Dermis microvascular lymphatic vessel endothelial cell (primary cell): ENCODE measurements at places on chromosomes 1 and 21.

DNA sequence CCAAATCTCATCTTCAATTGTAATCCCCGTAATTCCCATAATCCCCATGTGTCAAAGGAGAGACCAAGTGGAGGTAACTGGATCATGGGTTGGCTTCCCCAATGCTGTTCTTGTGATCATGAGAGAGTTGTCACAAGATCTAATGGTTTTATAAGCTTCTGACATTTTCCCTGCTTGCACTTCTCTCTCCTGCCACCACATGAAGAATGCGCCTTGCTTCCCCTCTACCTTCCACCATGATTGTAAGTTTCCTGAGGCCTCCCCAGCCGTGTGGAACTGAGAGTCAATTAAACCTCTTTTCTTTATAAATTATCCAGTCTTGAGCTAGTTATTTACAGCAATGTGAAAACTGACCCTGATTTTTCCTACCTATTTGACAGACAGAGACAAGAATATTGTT lies 162.5 kb upstream of the SYT6 start:
- no peak for DNase-seq

DNA sequence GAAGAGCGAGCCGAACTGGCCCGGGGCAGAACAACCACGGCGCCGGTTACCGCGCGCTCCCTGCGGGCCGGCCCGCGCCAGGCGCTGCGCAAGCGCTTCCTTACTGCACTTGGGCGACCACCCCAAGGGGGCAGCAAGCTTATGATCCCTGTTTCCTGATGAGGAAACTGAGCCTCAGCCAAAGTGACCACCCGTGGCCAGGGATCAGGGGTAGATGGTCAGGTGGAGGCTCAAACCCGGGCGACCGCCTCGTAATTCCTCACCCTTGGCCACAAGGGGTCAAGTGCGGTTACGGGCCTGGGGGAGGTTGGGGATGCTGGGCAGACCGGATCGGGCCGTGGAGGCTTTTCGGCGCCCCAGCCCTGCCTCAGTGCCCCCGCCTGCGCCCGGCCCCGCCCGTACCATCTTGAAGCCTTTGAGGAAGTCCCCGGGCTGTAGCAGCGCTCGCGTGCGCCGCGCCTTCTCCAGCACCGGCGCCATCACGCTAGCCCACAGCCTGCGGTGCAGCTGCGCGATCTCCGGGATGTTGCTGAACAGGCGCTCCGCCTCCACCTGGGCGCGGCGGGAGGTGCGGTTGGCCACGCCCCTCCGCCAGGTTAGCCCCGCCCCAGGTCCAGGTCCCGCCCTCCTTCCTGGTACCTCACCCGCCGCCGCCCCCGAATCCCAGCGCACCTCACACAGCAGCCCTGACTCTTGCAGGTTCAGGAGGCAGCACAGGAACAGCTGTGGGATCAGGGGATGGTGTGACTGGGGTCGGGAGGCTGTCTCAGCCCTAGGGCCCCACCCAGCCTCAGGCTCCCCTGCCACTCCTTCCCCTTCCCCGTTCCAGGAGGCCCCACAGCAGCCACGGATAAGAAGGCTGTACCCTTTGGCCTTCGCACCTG lies 5.4 kb upstream of the TNFRSF25 start:
- no peak for DNase-seq

- DNase-seq = no peak
These were observed 169.4 kb downstream of the GABPA start for GRCh38 chr21:25904044-25904695.

DNA sequence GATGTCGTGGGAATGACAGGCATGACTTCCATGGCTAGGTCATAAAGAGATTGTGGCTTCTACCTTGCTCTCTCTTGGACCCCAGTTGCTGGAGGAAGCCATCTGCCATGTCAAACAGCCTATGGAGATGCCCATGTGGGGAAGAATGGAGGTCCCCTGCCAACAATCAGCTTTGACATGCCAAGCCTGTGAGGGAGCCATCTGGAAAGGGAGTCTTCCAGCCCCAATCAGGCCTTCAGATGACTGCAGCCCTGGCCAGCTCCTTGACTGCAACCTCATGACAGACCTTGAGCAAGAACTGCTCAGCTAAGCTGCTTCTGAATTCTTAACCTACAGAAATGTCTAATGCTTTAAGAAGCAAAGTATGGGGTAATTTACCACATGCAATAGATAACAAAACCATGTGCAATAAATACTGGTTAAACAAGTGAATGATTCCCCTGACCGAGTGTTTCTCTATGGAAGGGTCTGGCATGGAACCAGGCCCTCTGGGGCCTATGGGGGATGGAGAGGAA lies 187.1 kb downstream of the HIVEP3 start:
- no peak for DNase-seq

DNA sequence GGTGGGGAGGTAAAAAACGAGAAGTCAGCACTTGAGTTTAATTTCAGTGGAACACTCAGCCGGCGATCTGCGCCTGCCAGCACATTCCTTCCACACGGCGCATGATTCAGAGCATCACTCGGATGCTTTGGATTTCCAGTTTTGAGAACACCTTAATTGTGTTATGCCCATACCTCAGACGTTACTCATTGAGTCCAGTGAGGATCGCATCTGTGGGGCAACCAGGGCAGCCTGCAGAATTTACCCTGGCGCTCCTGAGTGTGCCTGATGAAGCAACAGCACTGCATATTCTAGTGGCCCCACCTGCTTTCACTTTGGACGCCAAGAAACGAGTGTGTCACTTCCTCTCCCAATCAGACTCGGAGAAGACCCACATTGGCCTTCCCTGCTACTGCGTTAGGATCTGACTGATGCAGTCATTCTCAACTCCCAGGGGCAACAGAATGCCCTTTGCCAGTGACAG lies 19.9 kb downstream of the FAM89A start:
- peak; percentile 20 for DNase-seq

DNA sequence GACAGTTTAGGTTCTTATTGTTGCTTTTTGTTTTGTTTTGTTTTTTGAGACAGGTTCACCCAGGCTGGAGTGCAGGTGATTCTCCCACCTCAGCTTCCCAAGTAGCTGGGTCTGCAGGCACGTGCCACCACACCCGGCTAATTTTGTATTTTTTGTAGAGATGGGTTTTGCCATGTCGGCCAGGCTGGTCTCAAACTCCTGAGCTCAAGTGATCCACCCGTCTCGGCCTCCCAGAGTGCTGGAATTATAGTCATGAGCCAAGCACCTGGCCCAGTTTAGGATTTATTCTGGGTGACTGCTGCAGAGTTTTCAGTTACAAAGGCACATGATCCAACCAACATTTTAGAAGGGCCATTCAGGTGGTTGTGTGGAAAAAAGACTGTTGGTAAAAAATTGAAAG lies 102.0 kb downstream of the SPAG17 start:
- DNase-seq = no peak

DNA sequence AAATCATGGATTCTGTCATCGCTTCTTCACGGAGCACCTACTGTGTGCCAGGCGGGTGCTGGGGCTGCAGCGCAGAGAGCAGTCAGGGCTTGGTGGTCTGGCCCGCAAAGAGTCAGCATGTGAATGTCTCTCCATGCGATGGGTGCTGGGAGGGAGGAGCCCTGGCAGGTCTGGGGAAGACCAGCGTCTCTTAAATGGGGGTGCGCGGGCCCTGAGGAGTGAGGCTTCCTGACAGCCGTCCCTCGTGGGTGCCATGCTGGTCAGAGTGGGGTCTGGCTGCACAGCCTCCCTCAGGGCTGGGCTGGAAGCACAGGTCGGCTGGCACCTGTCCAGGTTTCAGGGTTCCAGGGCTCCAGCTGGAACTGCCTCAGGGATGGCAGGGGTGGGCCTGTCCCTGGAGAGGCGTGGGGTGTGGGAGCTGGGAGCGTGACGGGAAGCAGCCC lies 18.5 kb downstream of the TP73 start:
- no peak for DNase-seq

- no peak for DNase-seq
These were observed 2.4 kb downstream of the PAQR7 start for GRCh38 chr1:25873120-25873519.

DNA sequence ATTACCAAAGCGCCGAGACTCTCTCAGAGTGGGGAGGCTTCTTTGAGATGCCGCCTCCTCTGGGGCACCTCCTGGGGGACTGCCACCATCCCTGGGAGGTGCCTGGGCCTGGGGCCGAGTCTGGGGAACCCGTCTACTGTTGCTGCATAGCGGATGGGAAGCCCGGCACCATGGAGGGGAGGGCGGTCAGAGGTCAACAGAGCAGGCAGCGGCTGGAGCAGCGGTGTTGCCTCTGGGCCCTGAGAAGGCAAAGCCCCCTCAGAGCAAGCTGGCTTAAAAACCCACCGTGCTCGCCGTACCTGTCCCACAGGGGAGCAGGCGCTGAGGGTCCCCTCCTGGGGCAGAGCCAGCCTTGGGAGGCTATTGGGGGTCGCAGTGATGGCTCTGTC lies 62.0 kb downstream of the ARHGEF16 start:
- DNase-seq = no peak

- no peak for DNase-seq
These were observed 16.4 kb downstream of the CD2 start for GRCh38 chr1:116770625-116771024.

DNA sequence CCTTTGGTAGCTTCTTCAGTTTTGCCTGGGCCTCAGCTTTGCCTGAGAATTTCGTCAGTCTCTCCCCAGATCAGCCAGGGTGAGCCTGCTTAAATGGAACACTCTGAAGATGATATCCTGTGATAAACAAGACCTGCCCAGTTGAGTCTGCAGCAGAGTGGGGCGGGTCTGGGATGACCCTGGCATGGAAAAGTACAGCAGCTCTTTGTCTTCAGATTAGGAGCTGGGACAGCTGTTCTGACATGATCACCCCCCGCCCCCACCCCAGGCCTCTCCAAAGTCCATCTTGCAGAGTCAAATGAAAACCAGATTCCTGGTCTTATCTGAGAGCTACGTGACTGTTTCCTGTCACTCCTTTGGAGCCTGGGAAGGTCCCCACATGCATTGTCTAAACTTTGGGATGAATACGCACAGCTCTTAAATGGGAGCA lies 2.2 kb upstream of the TMEM51 start:
- DNase-seq = no peak

- DNase-seq = no peak
These were observed 13.9 kb downstream of the PUM1 start for GRCh38 chr1:31051611-31052010.

- DNase-seq = no peak
These were observed 50.7 kb downstream of the IRF2BP2 start for GRCh38 chr1:234559152-234559901.

GRCh38 chr1:7097938-7098592 lies 312.8 kb downstream of the CAMTA1 start:
- no peak for DNase-seq

GRCh38 chr1:226132728-226133503 lies 53.6 kb downstream of the ACBD3 start:
- DNase-seq = no peak

- DNase-seq = no peak
These were observed 19.7 kb downstream of the ARHGEF11 start for GRCh38 chr1:157025856-157026255.

DNA sequence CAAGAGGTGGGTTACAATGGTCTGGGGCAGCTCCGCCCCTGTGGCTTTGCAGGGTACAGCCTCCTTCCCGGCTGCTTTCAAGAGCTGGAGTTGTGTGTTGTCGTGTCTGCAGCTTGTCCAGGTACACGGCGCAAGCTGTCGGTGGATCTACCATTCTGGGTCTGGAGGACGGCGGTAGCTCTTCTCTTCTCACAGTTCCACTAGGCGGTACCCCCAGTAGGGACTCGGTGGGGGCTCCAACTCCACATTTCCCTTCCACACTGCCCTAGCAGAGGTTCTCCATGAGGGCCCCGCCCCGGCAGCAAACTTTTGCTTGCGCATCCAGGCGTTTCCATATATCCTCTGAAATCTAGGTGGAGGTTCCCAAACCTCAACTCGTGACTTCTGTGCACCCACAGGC lies 12.3 kb upstream of the CDCP2 start:
- no peak for DNase-seq

- DNase-seq = no peak
These were observed 53.6 kb upstream of the RUNX1 start for GRCh38 chr21:35102488-35103371.

GRCh38 chr1:192268468-192269052 lies 48.2 kb upstream of the RGS21 start:
- no peak for DNase-seq

DNA sequence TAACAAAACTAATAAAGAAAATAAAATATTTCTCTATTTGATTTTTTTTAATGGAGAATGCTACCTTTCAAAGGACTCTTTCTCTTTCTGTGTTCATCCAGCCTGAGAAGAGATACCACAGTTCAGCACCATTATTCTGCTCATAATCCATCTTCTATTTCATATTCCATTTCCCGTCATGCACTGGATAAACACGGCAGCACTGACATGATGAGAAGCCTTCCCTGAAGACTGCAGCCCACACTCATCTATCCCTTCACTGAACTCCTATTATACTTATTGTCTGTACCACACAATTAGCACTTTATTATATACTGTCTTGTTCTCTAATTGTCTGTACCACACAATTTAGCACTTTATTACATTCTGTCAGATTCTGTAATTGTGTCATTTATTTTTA lies 10.7 kb upstream of the NPL start:
- no peak for DNase-seq

GRCh38 chr21:29350246-29350779 lies 51.6 kb downstream of the BACH1 start:
- no peak for DNase-seq

DNA sequence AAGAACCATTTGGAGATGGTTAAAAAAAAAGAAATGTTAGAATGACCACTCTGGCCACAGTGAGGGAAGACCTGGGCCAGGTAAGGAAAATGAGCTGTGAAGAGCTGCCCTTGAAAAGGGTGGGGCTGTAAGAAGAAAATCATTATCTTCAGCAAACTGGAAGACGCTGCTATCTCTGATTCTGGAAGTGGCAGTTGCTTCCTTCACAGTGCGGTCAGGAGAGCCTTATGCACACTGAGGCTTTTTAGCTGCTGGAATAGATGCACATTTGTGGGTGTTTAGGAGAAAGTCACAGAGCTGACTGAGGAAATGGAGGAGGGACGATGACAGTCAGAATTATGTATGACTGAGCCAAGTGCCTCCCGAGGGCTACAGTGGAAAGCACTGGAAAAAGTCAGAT lies 91.6 kb downstream of the TBX19 start:
- DNase-seq = no peak

- no peak for DNase-seq
These were observed 45.2 kb downstream of the LYST start for GRCh38 chr1:235821361-235821981.

GRCh38 chr1:206049293-206049692 lies 3.7 kb upstream of the RHEX start:
- DNase-seq = no peak
